ENCODE measurements at places on chromosomes 11 and 22.

DNA sequence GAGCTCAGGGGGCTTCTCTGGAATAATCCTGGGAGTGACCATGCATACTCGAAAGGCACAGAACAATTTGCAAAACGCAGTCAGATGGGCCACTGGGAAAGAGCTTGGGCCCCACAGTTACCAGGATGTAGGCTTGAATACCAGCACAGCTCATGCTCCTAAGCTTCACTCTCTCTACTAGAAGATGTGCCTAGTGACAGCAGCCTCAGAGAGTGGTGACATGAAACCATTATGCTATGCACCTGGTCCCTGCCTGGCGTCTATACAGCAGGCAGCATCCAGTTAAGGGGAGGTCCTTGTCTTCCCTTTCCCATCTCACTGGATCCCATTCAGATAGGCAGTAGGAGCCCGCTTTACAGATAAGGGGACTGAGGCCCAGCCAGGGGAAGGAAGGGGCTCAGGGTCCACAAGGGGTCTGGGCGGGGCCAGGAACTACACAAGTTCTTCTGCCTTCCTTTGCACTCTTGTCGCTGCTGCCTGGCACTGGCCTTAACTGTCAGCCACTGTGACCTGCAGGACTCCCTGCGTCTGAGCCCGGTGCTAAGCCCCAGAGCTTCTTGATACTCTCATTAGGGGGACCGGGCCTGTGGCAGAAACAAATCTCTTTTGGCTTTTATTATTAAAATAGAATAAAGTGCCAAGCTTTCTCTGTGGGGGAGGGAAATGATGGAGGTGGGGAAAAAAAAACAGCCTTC lies 21.2 kb upstream of the RASD2 start:
- no peak for DNase-seq

DNA sequence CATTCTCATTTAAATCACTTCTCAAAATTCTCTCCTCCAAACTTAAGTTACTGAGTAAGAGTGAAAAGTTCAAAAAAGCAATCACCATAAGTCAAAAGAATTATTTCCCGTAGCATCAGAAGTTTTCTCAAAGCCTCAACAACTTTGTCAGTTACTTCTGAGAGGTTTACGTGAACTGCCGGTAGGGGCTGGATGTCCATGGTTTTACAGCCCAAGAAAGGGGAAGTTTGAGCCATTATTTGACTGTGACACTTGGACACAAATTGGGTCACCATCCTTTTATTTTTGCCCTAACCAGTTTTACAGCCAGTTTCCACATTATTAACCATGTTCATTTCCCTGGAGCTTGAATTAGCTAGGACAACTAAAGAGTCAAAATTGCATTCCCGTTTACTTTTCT lies 7.5 kb downstream of the POU2AF3 start:
- no peak for DNase-seq

GRCh38 chr22:50483106-50483505 lies 1.8 kb downstream of the ADM2 start:
- DNase-seq, result no peak

DNA sequence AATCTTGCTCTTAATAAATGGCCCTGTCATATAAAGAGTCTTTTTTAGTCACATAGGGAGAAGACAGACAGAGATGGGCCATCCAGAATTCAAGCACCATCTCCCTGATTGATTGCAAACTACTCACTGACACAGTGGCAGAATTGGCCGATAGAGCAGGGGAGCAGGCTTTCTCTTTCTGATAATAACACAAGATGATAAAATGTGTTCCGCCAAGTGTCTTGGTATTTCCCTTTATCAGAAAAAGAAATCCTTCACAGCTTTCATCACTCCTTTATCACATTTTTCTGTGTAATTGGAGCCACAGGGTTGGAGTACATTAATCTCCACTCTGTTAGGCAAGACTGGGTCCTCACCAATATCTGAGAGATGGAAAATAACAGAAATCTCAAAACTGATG lies 406.0 kb downstream of the TMEM135 start:
- DNase-seq, result no peak

DNA sequence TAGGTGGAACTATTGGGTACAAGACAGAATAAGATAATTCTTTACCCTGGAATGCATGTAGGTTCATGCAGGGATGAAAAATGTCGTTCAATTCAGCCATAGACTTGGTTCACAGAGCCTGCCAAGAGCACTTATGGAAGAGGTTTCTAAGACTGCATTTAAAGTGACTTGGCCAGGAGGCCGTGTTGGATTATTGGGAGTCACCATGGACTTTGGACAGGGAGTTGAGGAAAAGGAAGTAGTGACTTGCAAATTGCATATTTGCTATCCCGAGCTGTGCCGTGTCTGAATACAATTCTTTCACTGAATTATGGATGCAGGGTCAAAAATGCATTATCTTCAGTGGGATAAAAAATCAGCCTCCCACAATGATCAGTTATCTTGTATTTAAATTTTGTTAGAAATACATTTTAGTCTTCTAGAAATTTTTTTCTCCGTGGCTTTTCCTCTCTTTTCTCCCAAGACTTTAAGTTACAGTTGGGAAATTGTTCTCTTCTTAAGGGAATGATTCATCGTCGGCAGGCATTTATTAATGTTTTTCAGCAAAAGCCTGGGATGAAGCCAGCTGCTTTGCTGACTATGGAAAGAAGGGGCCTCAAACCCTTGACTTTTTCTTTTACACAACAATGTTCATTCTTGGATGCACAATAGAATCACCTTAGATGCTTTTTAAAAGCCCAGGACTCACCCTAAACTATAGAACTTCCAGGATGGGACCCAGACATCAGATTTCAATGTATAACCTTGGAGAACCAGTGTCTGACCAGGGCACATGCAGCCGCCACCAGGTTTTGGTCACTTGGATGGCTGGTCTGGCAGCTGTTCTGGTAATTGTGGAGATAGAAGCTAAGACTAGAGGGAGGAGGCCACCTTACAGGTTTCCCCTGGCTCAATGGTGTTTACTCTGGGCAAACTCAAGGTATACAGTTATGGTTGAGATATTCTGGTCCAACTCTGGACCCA lies 70.8 kb downstream of the FAT3 start:
- peak; percentile 32 for DNase-seq

DNA sequence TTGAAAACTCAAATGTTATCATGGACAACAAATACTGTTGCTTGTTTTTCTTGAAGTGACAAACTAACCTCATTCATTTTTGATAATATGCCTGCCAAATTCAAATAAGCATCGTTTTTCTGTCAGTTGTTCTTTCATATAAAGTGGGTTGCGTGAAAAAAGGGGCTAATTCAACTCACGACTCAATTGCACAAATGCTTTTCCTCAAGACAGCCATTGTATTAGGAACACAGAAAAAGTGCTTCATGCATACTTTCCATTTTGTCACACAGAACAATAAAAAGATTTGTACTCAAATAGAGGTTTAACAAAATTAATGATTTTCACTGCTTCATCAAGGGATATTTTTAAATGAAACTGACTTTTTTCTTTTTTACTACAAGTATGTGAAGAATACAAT lies 94.6 kb upstream of the ALKBH3 start:
- no peak for DNase-seq

DNA sequence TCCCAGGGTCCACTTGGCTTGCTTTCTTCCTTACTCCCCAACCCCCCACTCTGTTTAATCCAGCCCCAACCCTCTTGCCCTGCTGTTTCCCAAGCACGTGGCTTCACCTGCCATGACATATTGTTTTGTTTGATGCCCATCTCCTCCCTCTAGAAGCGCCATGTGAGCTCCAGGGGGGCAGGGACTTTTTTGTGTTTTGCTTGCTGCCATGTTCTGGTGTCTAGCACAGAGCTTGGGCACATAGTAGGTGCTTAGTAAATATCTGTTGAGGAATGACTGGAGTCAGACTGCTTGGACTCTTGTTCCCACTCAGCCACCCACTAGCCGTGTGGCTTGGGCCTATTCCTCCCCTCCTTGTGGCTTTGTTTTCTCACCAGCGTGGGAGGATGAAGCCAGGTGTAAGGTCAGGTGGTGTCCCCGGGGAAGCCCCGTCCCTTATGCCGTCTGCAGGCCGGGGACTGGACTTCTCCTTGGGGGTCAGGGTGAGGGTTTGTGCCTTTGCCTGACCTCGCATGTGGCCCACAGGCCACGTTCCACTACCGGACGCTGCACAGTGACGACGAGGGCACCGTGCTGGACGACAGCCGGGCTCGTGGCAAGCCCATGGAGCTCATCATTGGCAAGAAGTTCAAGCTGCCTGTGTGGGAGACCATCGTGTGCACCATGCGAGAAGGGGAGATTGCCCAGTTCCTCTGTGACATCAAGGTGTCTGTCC lies 3.8 kb downstream of the AIP start:
- no peak for DNase-seq

DNA sequence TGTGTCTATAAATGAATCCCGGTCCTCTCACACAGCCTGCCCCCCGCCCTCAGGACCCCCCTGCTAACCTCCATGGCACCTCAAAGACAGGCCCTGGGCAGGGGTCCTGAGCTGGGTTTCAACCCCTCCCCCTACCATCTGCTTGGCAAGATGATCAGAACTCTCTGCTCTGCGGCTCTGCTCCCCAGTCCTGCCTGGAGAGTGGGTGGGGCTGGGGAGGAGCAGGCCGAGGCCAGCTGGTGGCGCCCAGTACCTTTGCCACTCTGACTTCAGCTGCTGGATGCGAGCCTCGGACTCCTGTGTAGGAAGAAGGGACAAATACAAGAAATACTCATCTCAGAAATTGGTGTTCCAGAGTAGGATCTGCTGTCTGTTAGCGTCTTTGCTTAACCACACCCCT lies 15.0 kb downstream of the SUN2 start:
- no peak for DNase-seq

GRCh38 chr11:132111316-132111715 lies 740.9 kb downstream of the NTM start:
- DNase-seq, result no peak

DNA sequence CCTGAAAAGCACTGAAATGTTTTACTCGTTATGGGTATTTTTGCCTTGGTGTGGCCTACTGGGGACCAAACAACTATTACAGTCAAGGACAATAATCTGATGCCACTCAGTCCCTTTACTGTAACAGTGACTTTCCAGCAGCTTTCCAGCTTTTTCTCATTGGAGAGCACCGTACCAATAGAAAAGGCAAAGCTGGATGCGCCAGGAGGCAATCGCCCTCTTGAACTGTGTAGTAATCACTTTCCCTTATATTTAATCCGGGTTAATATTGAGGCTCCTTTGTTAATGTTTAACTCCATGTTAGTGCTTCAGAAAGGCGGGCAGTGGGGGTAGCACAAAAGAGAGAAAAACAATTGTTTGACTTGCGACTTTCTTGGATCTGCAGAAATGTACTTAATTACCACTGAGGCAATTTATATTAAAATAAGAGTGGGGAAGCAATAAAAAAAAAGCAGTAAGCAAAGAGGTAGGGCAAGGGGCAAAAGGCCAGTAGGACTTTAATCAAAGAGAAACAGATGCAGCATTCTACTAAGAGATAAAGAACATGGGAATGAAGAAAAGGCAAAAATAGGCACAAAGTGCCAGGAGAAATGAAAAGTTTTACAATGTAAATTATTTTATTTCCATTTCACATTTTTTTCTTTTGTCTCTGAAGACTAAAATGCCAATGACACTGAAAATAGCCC lies 81.6 kb downstream of the LRRC4C start:
- DNase-seq, result no peak

DNA sequence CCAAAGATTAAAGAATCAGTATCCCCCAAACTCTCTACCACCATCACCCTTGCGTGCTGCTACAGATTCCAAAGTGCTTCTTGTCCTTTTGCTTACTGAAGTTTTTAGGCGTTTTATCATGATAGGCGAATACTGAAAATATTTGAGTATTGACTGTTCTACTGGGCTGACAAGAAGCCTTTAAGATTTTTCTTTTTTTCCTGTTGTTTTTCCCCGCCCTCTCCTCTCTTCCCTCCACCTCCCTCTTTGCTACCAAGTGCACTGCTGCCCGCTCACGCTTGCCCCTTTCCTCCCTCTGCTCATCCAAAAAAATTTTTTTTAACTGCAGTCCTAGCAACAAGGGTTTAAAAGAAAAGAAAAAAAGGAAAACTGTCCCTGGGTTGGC lies 679 bp downstream of the SPCS2 start:
- no peak for DNase-seq

Data from Calu3 (cell line).